ENCODE measurements at places on chromosomes 5 and 9.

DNA sequence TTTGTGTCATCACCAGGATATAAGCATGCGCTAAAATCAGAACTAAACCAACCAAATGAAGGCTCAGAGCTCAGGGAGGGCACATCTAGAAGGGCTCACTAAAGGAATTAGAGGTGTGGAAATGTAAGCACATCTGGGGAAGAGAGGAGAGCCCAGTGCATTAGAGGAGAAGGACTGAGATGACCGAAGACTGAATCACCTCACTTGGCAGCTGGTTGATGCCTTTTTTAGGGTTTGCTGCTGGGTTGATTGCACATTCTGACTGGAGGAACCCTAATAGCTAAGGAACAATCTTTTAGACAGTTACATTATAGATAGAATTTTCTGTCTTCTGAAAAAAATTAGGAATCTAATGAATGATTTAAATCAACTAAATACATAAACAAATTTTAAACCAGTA is 8.2 kb upstream of the IFNA21 start:
- DNase-seq: no peak

DNA sequence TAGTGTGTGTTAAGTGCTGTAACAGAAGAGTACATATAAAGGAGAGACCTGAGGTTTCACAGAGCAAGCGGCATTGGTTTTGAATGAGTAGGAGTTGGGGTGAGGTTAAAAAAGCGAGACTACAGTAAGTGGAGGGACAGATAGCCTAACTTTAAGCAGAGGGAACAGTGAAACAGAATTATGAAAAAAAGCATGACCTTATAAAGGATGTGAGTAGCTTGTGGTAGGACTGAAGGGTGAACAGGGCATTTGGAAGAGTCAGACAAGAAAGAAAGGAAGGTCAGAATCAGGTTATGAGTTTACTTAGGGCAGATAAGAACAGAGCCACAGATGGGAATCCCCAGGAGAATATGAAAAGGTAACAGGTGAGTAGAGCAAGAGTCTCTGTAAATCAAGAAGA is 22.5 kb downstream of the MSANTD3 start:
- no peak for DNase-seq

DNA sequence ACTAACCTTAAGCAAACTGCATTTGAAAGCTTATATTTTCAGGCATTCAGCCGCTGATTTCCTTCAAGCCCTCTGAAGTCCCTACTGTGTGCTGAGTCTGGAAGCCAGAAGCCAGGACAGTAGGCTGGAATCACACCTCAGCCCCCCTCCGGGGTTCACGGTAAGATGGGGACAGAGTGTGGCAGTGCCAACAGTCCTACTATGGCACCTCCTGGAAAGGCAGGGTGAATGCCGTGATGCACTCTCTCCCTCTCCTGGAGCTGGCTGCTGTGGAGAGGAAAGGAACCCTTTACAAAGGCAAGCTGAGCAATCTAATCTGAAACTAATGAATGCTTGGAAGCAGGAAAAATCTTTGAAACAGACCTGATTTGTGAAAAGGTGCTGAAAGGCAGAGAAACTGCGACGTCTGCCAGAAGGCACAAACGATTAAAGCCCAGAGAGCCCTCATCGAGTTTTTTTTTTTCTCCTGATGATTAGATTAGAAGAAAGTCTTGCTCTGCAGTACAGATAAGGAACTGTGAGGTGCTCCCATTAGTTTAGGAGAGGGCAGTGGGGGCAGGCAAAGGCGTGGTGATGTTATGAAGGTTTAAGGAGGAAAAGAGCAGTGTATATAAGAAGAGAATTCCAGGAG is 21.0 kb downstream of the ANKH start:
- DNase-seq: no peak

GRCh38 chr9:93100276-93100636 is 4.2 kb downstream of the CARD19 start:
- no peak for DNase-seq

- DNase-seq: no peak
These were observed 77.2 kb downstream of the ADAMTS16 start for GRCh38 chr5:5217371-5217770.

- no peak for DNase-seq
These were observed 280.8 kb upstream of the GRIA1 start for GRCh38 chr5:153209687-153210086.

DNA sequence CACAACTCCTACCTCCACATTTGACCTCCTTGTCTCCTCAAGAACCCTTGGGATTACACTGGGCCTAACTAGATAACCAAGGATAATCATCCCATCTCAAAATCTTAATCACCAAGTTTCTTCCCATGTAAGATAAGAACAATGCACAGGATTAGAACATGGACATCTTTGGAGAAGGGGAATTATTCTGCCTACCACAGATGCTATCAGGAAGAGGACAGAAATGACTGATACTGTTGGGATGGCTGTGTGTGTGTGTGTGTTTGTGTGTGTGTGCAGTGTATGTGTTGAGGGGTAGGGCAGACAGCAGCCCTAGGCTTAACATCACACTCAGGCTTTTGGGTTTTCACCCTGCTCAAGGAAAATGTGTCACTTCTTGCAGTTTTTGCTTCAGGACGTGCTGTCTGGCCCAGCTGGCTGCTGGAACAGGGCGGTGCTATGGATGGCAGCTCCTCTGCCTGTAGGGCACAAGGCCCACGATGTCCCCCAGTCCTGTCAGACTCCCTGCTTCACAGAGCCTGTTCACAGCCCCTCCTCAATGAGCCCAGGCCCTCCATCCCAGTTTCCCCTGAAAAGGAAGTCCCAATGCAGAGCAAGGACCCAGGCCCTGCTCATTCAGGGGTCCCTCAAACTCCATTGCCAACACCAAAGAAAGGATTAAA is 7.7 kb downstream of the CA9 start:
- no peak for DNase-seq

DNA sequence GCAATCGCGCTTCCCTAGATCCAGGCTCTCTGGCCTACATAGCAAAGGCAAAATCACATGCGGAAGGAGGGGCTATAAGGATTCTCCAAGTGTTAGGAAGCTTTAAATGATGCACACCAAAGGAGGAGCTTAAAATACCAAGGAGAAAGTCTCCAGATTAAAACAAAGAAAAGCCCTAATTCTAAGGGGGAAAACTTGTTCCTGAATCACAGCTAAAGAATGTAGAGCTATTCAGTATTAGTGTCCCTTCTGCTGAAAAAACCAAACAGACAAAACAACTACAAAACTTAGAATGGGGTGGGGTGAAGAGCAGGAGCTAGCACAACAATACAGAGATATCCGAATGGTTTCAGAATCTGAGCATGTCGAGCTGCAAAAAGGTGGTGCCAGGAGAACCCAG is 213.7 kb downstream of the DCP2 start:
- DNase-seq: no peak

GRCh38 chr5:129141696-129142095 is 47.1 kb downstream of the ISOC1 start:
- DNase-seq: no peak

DNA sequence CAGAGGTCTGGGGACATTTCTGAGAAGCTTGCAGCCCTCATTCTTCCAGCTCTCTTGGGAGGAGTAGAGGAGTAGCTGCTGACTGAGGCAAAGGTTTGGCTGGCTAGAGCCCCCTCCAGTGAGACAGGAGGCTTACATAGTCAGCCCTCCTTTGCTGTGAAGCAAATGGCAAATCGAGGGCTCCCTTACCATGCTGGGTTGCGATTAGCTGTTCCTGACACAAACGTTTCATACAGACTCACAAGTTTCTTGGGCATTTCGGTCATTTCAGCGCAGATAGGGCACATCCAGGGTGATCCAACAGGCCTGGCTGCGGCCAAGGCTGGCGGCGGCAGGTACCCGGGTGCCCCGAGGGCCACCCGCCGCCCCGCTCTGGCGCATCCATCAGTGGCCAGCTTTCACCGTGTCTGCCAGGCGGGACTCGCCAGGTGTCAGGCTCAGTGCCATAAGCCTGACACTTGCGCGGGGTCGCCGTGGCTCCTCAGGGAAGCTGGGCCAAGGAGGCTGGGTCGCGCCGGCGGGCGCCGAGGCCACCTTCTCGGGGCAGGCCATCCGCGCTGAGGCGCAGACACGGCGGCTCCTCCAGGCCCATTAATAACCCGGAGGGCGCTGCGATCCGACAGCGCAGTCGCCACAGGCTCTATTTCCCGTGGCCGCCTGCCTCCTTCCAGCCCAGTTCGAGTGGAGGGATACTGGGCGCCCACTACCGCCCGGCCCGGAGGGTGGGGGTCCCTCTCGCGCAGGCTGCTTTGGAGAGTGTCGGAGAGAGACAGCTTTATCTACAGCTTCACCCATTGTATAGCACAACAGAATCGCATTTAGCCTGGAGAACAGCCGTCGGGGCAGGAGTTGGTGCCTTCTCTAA is 9.1 kb downstream of the PRDM6 start:
- DNase-seq: no peak

DNA sequence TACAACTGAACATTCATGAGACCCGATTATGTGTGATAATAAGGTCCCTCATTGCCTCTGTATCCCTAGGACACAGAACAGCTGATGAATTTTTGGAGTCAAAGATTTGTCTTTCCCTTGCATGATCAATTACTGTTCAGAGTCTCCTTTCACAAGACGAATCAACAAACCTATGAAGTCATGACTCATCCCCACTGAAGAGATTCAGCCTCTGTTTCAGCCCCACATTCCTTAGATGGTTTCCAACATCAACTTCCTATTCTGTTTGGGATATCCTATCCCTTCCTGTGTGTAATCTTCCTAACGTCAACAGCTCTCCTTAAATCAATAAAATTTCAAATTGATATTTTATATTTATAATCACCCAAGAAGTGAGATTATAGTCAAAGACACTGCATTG is 199.0 kb downstream of the DNAH5 start:
- DNase-seq: no peak

DNA sequence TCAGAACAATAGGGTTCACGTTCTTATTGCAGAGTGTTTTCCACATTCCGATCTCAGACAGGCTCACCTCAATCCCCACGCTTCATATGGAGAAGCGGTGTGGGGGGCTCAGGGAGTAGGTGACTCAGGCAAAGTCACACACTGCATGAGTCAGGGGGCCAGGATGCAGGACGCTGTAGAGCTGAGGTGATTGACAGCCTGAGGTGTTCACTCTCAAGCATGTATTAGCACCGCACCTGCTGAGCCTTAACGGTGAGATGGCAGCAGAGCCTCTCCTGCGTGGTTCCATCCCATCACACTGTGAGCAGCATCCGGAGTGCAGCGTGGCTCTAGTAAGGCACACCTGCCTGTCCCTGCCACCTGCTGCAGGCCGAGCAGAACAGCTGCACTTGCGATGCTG is 194.0 kb downstream of the IRX2 start:
- no peak for DNase-seq

DNA sequence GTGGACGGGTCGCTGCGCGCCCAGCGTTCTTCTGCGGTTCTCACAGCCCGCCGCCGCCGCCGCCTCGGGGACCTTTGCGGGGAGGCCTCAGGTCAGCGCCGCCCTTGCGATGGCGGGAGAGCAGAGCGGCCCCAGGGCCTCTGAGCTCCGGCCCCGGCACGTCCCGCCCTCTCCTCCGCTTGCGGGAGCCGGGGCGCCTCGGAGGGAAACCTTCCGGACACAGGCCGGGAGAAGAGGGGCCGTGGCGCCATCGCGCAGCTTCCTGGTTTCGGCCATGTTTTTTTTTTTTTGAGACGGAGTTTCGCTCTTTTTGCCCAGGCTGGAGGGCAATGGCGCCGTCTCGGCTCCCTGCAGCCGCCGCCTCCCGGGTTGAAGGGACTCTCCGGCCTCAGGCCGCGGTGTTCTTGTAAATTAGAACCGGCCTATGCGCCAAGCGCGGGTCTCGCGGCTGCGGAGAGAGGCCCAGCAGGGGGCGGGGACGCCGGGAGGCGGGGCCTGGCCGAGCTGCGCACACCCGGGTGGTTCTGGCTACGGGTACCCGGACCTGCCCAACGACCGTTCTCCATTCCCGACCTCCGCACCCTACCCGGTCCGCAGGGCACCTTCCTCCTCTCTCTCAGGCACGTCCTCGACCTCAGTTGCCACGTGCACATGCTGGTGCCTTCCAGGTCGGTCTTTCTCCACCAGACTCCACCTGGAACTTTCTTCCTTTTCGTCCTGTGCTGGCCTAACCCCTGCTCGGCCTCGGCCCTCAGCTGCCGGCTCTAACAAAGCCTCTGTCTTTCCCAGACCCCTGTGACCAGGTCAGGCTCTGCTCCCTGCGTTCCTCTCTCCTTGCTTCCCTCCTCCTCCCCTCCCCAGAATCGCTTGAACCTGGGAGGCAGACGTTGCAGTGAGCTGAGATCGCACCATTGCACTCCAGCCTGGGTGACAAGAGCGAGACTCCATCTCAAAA is 28.8 kb upstream of the MGAT1 start:
- DNase-seq: peak; percentile 87

DNA sequence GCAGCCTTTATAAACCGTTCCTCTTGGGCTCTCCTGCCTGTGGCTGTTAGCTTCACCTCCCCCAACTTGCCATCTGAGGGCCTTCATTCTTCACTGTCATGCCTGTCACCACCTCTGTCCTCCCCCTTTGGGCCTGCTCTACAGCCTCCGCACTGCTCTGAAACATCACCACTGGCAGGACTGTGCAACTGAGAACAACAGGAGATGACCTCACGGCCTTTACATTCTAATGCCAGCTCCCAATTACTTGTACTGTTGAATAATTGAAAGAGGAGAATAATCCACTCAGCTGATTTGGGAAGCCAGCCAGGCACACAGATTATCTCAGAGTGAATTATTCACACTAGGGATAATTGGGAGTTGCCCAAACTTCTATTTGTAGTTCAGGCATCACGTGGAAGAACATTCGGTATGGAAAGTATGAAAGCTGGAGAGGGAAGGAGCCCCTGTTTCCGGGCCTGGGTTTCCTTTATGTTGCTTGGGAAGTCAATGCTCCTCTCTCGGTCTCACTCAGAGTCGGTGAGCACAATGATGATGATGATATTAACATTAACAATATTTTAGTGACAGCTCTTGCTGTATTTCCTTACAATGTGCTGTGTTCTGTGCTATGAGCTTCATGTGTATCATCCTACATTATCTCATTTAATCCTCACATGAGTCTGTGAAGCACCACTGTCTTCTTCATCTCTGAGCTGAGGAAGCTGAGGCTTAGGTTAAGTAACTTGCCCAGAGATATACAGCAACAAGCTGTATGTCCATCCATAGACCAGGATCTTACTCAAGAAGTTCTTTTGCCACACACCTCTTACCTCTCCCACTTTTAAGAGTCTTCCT is 99.3 kb upstream of the LRRTM2 start:
- DNase-seq: no peak

- no peak for DNase-seq
These were observed 9.0 kb upstream of the FAT2 start for GRCh38 chr5:151600069-151600665.

- DNase-seq: no peak
These were observed 36.2 kb upstream of the PRDM12 start for GRCh38 chr9:130627896-130628792.

GRCh38 chr9:26956860-26957233 is 635 bp downstream of the IFT74 start:
- DNase-seq: no peak

DNA sequence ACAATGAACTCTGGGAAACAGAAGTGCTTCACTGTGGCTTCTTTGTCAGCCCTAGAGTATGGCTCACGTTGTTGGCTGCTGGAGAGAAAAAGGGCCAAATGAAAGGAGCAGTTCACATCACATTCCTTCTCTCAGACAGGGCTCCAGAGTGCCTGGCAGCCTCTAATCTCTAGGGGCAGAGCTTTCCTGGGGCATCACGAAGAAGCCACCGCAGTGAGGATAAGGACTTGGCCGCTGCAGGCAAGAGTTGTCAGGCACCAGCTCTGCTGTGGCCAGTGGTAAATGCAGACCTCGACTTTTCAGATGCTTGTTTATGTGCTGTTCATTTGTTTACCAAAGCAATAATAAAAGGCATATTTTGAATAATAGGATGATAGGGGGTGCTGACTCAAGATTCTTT is 227.2 kb downstream of the ICE1 start:
- no peak for DNase-seq

- peak; percentile 56 for DNase-seq
These were observed 55.6 kb downstream of the RXRA start for GRCh38 chr9:134381671-134382516.
